CD4-positive, CD25-positive, alpha-beta regulatory T cell (primary cell): ENCODE measurements at places on chromosomes 13 and 19. TPM values are rescaled to one million over a fixed set of nuclear protein-coding genes. Genes with fewer than 3 reads are reported as not detected.

DNA sequence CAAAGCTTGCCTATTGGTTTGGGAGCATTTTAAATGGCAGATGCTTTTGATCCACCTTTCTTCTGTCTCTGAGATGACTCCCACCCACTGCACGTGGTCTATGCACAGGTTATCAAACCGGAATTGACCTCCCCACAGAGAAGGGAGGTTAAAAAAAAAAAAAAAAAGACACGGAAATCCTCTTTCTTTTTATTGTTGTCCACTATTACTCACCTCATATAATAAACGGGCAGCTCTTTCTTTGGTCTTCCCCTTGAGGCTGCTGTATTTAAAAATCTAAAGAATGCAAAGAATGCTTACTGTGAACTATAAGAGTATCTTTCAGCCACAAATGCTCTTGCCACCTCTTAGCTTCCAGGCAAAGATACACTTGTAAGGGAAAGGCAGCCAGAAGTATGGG is 329.7 kb downstream of the NDFIP2 start:
- no peak for DNase-seq

GRCh38 chr19:51531349-51532315 is at the start of gene SIGLEC6:
SIGLEC6 (minus strand) TSS chr19:51531670; CDS start chr19:51531648, 22 bp downstream.
- no peak for DNase-seq

DNA sequence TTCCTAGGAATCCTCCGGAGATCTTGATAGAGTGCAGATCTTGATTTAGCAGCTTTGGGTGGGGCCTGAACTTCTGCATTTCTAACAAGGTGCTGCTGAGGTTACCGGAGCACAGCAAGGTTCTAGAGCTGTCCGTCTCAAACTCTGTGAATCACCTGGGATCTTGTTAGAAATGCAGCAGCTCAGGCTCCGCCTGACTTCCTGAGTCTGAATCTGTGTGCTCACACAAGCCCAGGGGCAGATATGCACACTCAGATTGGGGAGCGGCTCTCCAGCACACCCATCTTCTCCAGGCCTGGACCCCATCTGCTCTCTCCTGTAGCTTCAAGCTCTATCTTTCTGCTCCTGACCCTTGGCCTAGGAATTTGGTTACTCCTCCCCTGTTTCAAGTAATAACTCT is 3.5 kb upstream of the TEX26 start:
- DNase-seq: no peak

OLFM4 gene
- total RNA-seq: not detected

DNA sequence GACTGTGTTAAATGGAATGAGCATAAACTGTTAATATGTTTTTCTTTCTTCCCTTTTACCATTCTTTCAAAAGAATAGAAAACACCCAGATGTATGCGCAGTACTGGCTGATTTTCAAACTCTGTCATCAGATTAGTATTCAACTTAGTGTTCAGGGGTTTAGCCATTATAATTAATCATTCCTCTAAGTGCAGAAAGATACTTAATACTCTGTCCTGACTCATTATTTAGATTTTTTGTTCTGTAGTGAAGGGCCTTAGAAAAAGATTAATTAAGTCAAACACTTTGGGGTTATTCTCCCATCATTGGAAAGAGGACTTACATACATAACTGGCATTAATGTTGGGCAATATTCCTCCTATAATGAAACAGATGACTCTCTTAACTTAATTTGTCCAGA is 1316.7 kb upstream of the SLC10A2 start:
- DNase-seq: no peak

U2AF1L4 gene
- 70.8 TPM for total RNA-seq

- no peak for DNase-seq
Measured at GRCh38 chr13:41595298-41595697, 137.9 kb downstream of the RGCC start.

GRCh38 chr19:28155265-28155664 is 1057.7 kb downstream of the UQCRFS1 start:
- no peak for DNase-seq

GRCh38 chr13:92463134-92463533 is 763.5 kb upstream of the GPC6 start:
- no peak for DNase-seq

- no peak for DNase-seq
Measured at GRCh38 chr13:49629947-49630346, 1.6 kb downstream of the ARL11 start.

MPND gene
- total RNA-seq: 12.2 TPM

DNA sequence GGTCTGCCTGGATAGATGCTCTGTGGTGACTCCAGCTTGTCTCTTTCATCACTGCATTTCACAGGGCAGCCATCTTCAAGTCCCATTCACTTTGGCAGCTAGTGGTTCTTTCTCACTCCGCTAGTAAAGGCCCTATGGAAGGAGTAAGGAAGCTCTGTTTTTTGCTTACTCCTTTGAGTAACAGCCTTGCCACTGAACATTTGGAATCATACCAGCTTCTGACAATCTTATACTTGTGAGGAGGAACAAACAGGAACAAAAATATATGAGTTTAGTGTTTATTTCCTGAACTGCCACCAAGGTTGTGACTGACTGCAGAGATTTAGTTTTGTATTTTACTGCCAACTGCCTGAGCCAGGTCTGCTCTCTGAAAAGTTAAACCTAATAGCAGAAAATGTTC is 38.7 kb downstream of the KCTD4 start:
- DNase-seq: no peak

GRCh38 chr13:77316430-77316829 is 10.5 kb downstream of the MYCBP2 start:
- DNase-seq: no peak

DNA sequence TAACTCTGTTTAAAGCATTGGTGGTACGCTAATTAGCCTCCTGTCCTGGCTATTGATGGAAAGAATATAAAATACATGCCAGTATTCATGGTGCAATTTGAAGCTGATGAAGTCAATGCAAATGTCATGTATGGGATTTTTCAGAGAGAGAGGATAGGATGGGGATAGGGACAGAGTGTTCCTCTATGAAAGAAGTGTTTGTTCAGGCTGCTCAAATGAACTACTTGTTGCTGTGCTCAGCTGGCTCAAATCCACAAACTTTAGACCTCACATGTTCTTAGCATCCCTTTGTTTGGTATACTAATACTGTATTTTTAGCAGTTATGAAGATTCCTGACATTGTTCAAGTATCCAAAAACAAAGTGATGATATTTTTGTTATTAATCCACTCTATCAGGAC is 116.5 kb downstream of the SLITRK1 start:
- no peak for DNase-seq

DNA sequence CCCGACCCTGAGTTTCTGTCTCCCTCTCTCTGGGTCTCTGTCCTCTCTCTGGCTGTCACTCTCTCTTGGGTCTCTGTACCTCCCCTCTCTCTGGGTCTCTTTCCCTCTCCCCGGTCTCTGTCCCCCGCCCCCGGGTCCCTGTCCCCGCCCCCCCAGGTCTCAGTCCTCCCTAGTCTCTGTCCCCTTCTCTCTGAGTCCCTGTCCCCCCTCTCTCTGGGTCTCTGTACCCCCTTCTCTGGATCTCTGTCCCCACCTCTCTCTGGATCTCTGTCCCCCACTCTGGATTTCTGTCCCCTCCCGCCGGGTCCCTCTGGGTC is 2.3 kb upstream of the FTL start:
- DNase-seq: no peak

C13orf42 gene
- not detected for total RNA-seq

GRCh38 chr19:5850743-5851293 is 431 bp downstream of the FUT3 start:
- DNase-seq: no peak

- no peak for DNase-seq
Measured at GRCh38 chr19:31863122-31863521, 482.3 kb upstream of the ZNF507 start.

GRCh38 chr19:30920222-30920621 is 429.0 kb downstream of the TSHZ3 start:
- no peak for DNase-seq

GRCh38 chr19:46728693-46729339 is 11.9 kb upstream of the PRKD2 start:
- peak; percentile 81 for DNase-seq

CKM gene
- not detected for total RNA-seq

TEX101 gene
- total RNA-seq: not detected

DNA sequence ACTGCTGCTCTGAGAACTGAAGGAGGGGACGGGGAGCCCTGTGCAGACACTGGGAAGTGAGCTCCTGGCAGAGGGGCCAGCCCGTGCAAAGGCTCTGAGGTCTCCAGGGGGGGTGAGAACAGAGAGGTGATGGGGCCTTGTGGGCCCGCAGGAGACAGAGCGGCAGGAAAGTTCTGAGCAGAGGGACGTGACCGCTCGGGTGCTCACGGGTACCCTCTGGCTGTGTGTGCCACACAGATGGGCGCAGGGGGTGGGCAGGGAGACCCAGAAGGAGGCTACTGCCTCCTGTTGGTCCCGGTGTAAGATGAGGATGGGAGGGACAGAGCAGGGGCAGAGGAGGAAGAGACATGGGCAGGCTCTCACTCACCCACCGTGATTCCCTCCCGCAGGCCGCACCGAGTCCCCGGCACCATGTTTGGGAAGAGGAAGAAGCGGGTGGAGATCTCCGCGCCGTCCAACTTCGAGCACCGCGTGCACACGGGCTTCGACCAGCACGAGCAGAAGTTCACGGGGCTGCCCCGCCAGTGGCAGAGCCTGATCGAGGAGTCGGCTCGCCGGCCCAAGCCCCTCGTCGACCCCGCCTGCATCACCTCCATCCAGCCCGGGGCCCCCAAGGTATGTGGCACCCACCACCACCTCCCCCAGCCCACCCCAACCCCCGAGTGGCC is 27.5 kb upstream of the NCCRP1 start:
- DNase-seq: no peak

DNA sequence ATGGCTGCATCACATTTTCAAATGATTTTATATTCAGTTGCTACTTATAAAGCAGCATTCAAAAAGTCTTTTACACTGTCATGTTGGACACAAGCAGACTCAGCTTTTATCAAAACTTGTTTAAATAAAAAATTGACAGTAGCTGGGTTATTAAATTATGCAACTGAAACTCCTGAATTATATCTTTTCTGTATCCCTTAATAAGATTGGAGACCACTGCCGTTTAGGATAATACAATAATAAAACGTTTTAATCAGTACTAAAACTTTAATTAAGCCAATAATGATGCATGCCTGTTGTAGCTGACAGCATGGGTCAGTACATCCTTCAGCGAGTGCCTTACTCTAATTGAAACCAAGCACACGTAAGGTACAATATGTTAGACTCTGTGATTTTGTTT is 78.0 kb downstream of the DPY19L3 start:
- no peak for DNase-seq

- DNase-seq: no peak
Measured at GRCh38 chr19:33622505-33622808, 704 bp downstream of the CHST8 start.

SIGLEC8 gene
- total RNA-seq: not detected

HCN2 gene
- 1.2 TPM for total RNA-seq

- no peak for DNase-seq
Measured at GRCh38 chr19:45994456-45994997, 740 bp upstream of the CCDC61 start.

DNA sequence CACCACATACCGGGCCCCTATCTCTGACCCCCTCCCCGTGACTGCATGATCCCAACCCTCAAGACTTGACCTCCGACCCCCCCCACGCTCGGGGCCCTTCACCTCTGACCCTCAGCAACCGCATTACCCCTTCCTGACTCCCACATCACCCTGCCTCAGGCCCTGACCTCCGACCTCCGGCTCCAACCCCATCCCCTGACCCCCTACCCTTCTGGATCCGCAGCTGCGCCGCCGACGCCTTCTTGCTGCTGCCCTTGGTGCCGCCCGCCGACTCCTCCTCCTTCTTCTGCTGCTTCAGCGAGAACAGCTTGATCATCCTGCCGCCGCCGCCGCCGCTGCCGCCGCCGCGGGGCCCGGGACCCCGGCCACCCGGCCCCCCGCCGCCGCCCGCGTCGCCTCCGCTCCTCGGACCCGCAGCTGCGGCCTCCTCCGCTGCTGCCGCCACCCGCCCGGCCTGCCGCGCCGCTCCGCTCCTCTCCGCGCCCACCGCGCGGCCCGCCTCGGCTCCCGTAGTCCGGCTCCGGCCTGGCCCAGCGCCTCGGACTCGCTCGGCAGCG is at the start of gene UBE2M:
Gene UBE2M, minus strand, starts transcription at position 546 of the 557 bp plus-strand sequence. Its CDS starts 230 bp downstream, at position 316.
- DNase-seq: peak; percentile 68

GRCh38 chr13:39577203-39577602 is 25.8 kb downstream of the LHFPL6 start:
- no peak for DNase-seq

- DNase-seq: no peak
Measured at GRCh38 chr19:28065026-28065425, 1147.9 kb downstream of the UQCRFS1 start.

DNA sequence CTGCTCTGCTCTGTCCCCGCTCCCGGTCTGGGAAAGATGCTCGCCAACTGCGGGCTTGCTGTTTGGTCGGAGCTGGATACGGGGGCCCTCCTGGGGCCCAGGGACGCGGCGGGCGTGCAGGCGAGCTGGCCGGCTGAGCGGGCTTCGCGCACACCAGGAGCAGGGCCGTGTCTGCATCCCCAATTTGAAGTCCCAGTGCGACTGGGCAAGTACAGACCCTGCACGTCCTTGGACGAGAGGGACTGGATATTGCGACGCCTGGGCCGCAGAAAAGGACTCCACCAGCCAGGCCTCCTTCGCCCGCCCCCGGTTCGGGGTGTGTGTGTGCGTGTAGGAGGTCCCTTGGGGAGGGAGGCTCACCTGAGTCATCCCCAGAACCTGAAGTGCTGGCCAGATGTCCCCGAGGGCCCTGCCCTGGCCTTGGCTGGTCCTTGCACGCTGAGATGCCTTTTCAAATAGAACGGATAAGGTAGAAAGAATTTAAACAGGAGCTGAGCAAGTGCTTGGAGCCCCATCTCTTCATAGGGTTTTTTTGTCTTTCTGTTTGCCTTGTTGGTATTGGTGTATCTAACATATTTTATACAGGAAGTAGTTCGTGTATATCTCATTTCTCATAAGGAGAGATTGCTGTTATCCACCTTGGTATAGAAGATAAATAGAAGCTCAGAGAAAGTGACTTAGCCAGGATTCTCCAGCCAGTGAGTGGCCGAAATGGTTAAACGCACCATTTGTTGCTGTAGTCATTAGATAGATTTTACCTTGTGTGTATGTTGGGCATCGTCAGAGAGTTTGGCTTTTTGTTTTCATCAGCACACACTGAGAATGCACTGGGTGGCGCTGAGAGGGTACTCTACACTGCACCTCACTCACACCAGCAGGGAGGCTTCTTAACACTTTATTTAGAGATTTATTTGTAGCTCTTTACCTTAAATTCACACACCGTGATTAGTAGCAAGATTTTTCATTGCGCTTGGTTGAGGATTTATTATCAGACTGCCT is 1.1 kb downstream of the NAXD start:
- no peak for DNase-seq

- DNase-seq: no peak
Measured at GRCh38 chr13:101486708-101487437, 34.4 kb downstream of the ITGBL1 start.

GRCh38 chr13:30415430-30416030 is 6.8 kb upstream of the UBE2L5 start:
- DNase-seq: no peak

- no peak for DNase-seq
Measured at GRCh38 chr13:39571502-39572092, 31.4 kb downstream of the LHFPL6 start.
